Spinal cord (tissue), 10 donors: ENCODE measurements at places on chromosomes 7 and 10. TPM values are rescaled to one million over a fixed set of nuclear protein-coding genes. Genes with fewer than 3 reads are reported as not detected.

GRCh38 chr10:21976739-21977138, 26.8 kb downstream of the DNAJC1 start:
- H3K27me3 ChIP-seq = no peaks in the 10 kb centered on the region
- H3K36me3 ChIP-seq = no peaks in the 10 kb centered on the region
- H3K27ac ChIP-seq = no peak overlapping the region
- H3K4me3 ChIP-seq = no peak overlapping the region

DNA sequence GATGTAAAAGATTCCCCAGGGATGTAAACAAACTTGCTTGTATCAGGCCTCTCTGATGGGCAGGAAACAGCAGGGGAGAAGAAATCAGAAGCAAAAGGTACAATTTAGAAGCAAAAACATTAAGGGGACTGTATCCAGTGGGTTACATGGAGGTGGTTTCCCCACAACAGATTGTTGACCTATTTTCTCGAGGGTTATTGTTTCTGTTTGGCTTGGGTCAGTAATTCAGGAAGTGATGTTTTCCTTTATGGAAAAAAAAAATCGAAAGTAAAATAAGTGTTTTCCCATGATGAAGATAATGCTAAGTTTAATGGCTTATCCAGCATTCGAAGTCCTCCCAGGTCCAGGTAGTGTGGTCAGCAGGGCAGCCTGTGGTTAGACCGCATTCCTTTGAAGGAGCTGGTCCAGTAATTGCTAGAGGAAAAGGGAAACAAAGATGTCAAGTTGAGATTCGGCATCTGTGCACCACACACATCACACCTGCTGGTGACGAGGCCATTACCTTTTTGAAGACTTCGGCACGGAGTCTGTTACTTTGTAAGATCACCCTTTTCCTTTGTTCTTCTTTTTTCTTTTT, 37.3 kb upstream of the ADAM12 start:
- DNase-seq = no peak
- H3K27ac ChIP-seq = no peak overlapping the region
- peaks cover 2% of the 10 kb centered on the region for H3K4me1 ChIP-seq
- H3K36me3 ChIP-seq = no peaks in the 10 kb centered on the region
- no peaks in the 10 kb centered on the region for H3K27me3 ChIP-seq
- no peak overlapping the region for H3K4me3 ChIP-seq

DNA sequence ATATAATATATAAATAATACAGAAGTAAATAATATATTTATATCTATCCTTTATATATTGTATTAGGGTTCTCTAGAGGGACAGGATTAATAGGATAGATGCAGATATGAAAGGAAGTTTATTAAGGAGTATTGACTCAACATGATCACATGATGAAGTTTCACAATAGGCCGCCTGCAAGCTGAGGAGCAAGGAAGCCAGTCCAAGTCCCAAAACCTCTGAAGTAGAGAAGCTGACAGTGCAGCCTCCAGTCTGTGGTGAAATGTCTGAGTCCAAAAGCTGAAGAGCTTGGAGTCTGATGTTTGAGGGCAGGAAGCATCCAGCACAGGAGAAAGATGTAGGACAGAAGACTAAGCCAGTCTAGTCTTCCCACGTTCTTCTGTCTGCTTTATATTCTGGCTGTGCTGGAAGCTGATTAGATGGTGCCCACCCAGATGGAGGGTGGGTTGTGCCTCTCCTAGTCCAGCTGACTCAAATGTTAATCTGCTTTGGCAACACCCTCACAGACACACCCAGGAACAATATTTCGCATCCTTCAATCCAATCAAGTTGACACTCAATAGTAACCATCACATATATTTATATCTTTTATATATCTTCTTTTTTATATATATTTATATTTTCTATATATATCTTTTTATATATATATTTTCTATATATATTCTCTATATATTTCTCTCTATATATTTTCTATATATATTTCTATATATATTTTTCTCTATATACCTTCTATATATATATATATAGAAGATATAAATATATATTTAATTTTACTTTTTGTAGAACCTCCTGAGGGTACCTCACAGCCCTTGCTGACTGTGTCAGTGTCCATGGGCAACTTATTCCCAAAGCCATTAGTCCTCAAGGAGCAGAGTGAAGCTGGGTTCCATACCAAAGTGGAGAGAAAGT, 24.6 kb upstream of the AKR1B10 start:
- no peaks in the 10 kb centered on the region for H3K27me3 ChIP-seq
- H3K4me1 ChIP-seq = no peaks in the 10 kb centered on the region
- no peak for DNase-seq
- H3K4me3 ChIP-seq = no peak overlapping the region

DNA sequence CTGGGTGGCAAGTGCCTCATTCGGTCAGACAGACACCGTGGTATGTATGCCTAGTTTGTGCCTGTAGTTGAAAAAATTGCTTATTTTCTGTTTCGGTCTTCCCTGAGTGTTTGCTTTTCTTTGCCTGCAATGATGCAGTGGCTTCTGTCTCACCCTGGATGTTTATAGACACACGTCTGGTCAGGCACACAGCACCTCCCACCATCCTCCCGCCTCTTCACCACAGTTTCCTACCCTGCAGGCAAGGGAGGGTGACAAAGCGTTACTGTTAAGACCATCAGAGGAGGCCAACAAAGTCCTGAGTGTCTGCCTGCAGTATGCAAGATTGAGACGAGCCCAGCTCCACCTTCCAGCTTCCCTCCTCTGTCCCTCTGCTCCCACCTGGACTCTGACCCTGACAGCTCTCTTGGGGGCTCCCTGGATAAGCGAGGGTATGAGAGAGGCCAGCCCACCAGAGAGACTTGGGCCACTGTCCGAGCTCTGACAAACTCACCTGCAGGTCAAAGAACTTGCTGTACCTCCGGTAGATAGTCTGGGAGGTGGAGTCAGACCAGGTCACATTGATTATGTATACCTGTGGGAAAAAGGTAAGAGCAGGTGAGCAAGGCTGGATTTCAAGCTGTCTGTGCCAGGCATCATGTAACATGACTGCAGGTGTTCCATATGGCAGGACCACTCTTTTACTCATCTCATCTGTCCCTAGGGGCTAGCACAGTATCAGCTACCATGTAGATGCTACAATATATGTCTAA, 54.4 kb downstream of the SH3PXD2A start:
- H3K4me1 ChIP-seq = peaks cover 17% of the 10 kb centered on the region
- no peak overlapping the region for H3K4me3 ChIP-seq
- H3K36me3 ChIP-seq = peaks cover 6% of the 10 kb centered on the region
- no peak overlapping the region for H3K27ac ChIP-seq
- no peak for DNase-seq

DNA sequence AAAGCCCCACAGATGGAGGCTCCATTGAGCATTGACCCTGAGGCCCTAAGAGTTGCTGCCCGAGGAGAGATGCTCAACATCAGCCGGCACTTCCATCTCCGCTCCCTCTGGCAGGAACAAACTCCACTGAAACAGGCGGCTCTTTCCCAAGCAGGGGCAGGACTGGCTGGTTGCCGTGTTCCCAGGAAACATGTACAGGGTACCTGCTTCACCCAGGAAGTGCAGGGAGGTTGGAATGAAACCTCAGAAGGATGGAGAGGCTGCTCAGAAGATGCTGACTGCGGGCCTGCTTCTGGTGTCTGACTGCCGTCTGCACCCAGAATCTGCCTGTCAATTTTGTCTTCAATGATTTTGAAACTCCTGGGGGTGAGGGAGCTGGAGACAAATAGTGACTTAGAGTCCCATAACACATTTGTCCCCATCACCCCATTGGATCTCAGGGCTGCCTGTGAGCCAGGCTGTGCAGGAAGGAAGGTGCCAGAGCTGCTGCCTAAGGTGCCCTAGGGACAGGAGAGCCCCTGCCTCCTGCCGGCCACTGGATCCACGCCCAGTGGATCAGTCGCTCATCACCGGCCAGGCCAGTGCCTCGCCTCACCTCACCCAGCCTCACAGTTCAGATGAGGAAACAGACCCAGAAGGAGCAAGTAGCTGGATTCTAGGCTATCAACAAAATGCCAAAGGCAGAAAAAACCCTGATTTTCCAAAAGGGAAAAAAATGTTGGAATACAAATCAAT, 237.3 kb downstream of the PTPRN2 start:
- no peak overlapping the region for H3K4me3 ChIP-seq
- no peaks in the 10 kb centered on the region for H3K27me3 ChIP-seq
- no peak for DNase-seq
- peaks cover 9% of the 10 kb centered on the region for H3K4me1 ChIP-seq

DNA sequence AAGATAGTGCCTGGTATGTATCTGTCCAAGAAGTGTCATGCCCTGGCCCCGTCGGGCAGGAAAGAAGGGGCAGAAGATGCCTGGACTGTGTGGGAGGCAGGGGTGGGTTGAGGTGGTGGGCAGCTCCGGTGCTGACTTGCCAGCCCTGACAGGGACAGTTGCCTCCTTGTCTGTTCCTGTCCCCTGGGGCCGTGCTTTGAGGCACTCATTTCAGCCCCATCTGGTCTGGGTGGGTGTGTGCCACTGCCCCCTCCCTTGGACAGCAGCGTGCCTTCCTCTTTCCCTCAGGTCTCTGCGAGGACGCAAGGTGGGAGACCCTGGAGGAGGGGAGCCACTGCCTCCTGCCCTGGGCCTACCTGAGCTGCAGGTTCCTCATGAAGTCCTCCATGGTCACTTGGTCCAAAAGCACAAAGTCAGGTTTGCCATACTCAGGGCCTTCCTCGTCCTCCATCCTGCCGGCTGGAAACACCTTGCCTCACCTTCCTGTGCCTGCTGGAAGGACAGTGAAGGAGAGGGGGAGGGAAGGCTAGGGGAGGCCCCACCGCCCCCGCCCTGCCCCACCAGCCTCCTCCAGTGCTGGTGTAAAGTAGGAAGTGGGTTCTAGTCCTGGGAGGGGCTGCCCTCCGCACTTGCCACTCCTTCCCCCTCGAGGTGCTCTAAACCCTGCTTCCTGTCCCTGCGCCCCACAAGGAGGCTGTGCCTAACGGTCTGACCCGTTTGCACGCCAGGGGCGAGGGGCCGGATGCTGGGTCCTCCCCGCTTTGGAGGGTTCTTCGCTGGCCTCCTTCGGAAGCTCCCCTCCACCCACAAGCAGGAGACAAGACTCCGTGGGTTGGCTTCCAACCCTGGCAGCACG, at the start of gene MYO1G:
Gene MYO1G (minus strand): TSS at position 505 of the 856 bp plus-strand sequence. CDS start 54 bp downstream, at position 451.
- H3K27ac ChIP-seq = no peak within 1 kb of the TSS
- no peak for DNase-seq
- peaks cover 71% of the 10 kb centered on the region for H3K36me3 ChIP-seq
- H3K27me3 ChIP-seq = no peaks in the 10 kb centered on the region
- H3K4me3 ChIP-seq = no peak within 1 kb of the TSS

GRCh38 chr7:51234139-51234538, 82.5 kb downstream of the COBL start:
- DNase-seq = no peak
- peaks cover 10% of the 10 kb centered on the region for H3K4me1 ChIP-seq
- no peak overlapping the region for H3K27ac ChIP-seq
- no peaks in the 10 kb centered on the region for H3K27me3 ChIP-seq
- no peaks in the 10 kb centered on the region for H3K36me3 ChIP-seq
- no peak overlapping the region for H3K4me3 ChIP-seq

DNA sequence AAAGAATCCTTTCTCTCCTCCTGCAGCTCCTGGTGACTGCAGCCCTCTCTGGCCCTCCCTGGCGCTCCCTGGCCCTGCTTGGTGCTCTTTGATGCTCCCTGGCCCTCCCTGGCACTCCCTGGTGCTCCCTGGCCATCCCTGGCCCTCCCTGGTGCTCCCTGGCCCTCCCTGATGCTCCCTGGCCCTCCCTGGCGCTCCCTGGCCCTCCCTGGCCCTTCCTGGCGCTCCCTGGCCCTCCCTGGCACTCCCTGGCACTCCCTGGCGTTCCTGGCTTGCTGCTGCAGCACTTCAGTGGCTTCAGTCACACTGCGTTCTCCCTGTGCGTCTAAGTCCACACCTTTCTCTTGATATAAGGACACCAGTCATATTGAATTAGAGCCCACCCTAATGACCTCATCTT, 15.2 kb upstream of the FGFR2 start:
- H3K4me1 ChIP-seq = peaks cover 39% of the 10 kb centered on the region
- H3K27me3 ChIP-seq = no peaks in the 10 kb centered on the region
- no peak overlapping the region for H3K4me3 ChIP-seq
- H3K36me3 ChIP-seq = no peaks in the 10 kb centered on the region
- DNase-seq = no peak

GRCh38 chr7:15571301-15571878, 9.6 kb upstream of the AGMO start:
- H3K4me1 ChIP-seq = no peaks in the 10 kb centered on the region
- no peak overlapping the region for H3K27ac ChIP-seq
- no peaks in the 10 kb centered on the region for H3K27me3 ChIP-seq

DNA sequence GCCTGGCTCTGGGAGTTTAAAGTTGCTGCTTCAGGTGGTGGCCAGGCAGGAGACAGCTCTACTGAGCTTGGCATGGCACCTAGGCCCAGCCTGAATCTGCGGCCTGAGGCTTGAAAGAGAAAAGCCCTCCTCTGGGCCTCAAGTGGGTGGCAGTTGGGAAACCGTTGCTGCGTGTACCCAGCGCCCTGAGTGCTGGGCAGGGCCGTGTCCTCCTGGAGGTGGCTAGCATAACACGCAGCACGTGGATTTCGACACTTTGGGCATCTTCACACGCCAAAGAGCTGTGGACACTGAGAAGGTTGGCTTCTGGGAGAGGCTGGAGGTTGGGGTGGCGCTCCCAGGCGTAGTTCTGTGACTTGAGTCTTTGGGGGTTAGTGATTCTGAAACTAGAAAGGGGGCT, 2.5 kb downstream of the ZNF316 start:
- H3K27ac ChIP-seq = no peak overlapping the region
- peaks cover 30% of the 10 kb centered on the region for H3K4me1 ChIP-seq
- no peaks in the 10 kb centered on the region for H3K27me3 ChIP-seq
- peaks cover 57% of the 10 kb centered on the region for H3K36me3 ChIP-seq
- no peak overlapping the region for H3K4me3 ChIP-seq
- no peak for DNase-seq

- no peaks in the 10 kb centered on the region for H3K27me3 ChIP-seq
- no peaks in the 10 kb centered on the region for H3K36me3 ChIP-seq
- no peak overlapping the region for H3K4me3 ChIP-seq
- no peak for DNase-seq
Observed at GRCh38 chr10:98833542-98833941, 386.8 kb upstream of the HPS1 start.

- H3K4me1 ChIP-seq = no peaks in the 10 kb centered on the region
- H3K27ac ChIP-seq = no peak overlapping the region
- no peaks in the 10 kb centered on the region for H3K27me3 ChIP-seq
- H3K36me3 ChIP-seq = no peaks in the 10 kb centered on the region
- DNase-seq = no peak
- H3K4me3 ChIP-seq = no peak overlapping the region
Observed at GRCh38 chr7:81491573-81491972, 278.3 kb downstream of the HGF start.

PILRB gene
- total RNA-seq = 9.6 TPM

GPRIN2 gene
- 4.9 TPM for total RNA-seq

TET1 gene
- total RNA-seq = 24.4 TPM
